Cardiac muscle cell (in vitro differentiated cells and primary cell): ENCODE measurements at places on chromosomes 2 and 18.

DNA sequence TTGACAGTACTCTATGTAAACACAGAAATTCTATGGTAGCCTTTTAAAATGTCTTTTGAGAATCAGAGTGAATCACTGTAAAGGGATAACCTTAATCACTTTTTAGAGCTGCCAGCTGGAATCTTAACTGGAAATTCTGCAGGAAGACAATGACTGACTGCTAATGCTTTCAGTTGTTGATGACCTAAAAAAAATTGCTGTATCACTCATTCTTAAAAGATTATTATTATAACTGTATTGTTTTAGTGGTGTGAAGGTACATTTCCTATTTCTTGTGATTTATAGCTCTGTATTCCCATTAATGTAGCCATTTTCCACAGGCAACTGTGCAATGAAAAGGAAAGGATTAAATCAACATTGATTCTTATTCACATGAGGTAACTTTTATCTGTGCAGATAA, 260.5 kb downstream of the CALCRL start:
- no peak for DNase-seq

DNA sequence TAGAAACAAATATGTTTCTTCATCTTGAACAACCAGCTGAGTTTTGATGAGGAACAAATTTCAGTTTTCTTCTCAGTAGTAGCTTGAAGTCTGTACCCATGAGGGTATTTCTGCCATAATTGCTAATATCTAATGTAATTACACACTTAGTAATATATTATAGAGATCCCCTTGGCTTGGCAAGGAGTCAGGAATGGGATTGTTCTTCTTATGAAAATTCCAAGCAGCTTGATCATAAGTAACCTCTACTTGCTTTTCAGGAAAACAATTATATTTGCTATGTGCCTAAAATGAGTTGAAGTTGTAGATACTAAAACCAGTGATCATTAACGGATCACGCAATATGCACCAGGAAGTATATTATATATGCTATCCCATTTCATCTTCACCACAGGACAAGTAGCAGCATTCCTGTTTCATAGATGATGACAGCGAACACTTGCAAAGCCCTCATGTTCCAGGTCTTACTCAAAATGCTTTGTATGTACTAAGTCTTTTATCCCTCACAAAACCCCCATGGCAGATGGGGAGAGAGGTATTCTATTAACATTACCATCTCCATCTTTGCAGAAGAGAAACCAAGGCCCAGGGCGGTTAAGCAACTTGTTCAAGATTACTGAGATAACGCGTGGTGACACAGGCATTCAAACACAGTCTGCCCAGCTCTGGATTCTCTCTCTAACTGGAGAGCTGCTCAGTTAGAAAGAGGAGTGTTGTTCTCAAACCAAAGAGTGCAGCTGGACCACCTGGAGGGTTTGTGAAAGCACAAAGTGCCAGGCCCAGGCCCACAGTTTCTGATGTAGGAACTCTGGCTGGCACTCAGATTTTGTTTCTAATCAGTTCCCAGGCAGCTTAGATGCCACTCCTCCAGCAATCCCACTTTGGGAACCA, 21.8 kb upstream of the RGPD4 start:
- no peak for DNase-seq

- no peak for DNase-seq
Measured at GRCh38 chr2:215577356-215577755, 141.5 kb upstream of the FN1 start.

- no peak for DNase-seq
Measured at GRCh38 chr2:111034606-111035005, 86.1 kb upstream of the BCL2L11 start.

- DNase-seq, result peak; percentile 82
Measured at GRCh38 chr2:186887107-186888090, 38.4 kb upstream of the ZSWIM2 start.

- DNase-seq, result no peak
Measured at GRCh38 chr2:24774373-24774772, 18.8 kb downstream of the PTRHD1 start.
